ENCODE measurements at places on chromosomes 12 and 14.

GRCh38 chr12:82955043-82955442, 268.3 kb downstream of the TMTC2 start:
- no peak for DNase-seq

- no peak for DNase-seq
Observed at GRCh38 chr12:108390495-108391203, 51.5 kb upstream of the CMKLR1 start.

GRCh38 chr12:104682790-104683279, 226.1 kb downstream of the CHST11 start:
- no peak for DNase-seq

- DNase-seq = no peak
Observed at GRCh38 chr12:19154686-19155085, 25.2 kb downstream of the PLEKHA5 start.

DNA sequence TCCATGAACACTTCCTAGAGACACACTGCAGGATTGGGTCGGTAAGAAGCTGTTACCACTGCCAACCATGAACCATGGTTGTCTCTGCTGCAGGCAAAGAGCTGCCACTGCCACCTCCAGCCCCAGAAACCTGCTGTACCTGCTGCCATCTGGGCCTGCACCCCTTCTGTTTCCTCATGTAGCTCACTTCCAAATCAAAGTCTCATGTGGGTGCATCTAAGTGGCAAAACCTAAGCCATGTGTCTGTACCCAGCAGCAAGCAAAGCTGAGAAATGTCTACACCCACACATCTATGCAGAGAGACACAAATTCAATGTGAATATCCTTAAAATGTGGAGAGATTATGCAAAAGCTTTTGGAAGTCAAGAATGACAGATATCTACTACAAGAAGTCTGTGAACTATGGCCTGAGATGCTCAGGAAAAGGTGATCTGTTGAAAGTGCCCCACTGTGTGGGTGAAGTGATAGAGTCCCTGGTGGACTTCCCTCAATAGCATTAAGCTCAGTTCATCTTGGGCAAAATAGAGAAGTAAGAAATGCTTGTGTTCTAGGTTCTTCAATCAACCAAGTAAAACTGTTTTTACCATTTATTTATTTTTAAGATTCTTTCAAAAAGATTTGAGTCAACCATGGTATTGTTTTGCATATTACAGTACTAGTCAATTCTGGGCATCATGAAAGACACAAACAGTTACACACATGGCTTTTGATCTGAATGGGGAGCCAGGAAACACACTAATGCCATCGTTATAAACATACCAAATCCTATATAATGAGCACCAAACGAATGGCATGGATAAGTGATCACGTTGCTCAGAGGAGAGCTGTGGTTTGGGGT, 64.4 kb downstream of the FOS start:
- DNase-seq = no peak

DNA sequence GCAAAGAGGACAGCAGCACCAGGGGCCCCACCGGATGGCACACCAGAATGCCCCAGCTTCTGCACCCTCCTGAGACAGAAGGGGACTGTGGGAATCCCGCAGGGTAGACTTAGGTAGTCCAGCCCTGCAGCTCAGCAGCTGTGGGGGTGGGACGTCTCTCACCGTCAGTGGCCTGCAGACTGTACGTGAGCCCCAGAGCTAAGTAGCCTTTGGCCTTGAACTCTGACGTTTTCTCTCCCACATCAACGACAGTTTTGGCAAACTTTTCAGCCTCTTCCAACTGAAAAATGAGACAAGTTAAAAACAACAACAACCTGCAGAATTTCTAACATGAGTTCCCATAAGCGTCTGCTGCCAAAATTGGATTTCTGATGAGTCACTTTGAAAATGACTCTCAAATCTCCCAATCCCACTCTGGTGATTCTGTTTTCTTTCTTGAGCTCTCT, 161.4 kb downstream of the TTC7B start:
- DNase-seq = no peak

- DNase-seq = no peak
Observed at GRCh38 chr12:49987625-49988303, 15.0 kb downstream of the AQP6 start.

DNA sequence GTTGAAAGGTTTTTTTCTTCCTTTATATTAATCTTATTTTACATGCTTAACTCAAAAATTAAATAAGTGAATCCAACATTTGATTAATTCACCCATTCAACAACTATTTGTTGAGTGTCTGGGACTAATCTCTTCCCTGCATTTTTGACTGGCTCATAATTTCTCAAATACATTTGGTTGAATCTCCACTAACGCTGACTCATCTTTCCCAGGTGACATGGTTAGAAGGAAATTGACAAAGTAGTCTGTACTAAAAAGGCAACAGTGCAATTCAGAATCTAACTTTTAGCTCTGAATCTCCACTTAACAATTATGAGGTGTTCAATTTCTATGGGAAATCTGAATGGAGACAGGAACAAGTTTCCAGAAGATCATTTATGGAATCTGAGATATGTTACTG, 88.9 kb downstream of the LIN7A start:
- no peak for DNase-seq

DNA sequence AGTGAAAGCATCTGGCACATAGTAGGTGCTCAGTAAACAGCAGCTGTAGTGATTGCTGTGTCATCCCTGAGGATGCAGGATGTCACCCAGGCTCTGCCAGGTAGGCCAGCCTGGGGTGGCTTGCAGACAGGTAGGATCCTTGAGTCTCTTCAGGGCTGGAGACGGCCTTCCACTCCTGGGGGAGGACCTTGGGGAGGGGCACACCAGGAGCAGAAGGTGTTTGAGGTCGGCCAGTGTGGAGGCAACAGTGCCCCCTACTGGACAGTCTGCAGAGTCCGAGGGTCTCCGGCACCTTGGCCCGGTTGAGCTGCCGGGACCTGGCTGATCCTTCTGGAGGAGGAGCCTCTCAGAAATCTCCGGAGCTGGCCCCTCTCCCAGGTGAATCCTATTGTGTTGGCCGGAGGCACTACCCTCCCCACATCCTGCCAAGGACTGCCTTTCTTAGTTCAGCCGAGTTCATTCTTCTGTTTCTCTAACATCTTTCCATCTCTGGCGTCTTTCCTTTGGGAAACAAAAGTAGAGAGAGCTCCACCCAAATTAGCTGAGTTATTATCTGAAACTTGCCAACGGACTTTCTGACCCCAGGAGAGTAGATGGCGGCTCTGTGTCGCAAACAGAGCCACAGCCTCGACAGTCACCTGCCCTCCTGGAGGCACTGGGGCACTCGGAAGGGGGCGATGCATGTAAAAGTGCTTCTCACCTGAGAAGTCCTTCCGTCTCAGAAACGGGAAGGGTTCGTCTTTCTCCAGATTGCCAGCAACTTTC, 41.8 kb upstream of the CLMN start:
- no peak for DNase-seq

DNA sequence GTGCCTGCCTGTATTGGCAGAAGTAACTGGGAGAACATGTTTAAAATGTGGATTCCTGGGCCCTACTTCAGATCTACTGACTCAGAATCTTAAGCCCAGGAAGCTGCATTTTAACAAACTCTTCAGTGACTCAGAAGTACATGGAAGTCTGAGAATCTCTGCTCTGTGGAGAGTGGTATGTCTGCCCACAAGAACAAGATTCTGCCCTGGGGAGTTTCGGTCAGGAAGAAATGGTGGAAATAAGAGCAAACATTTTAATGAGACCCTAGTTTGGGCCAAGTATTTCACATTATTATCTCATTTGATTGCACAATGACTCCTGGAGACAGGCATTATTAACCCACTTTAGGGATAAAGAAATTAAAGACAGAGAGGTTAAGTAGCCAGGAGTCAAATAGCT, 8.2 kb downstream of the ALDH1L2 start:
- no peak for DNase-seq

Data from vagina (tissue), 2 donors.